ENCODE measurements at places on chromosomes 16 and 17.

- DNase-seq, result no peak
These were observed 70.1 kb downstream of the GP2 start for GRCh38 chr16:20257234-20257633.

DNA sequence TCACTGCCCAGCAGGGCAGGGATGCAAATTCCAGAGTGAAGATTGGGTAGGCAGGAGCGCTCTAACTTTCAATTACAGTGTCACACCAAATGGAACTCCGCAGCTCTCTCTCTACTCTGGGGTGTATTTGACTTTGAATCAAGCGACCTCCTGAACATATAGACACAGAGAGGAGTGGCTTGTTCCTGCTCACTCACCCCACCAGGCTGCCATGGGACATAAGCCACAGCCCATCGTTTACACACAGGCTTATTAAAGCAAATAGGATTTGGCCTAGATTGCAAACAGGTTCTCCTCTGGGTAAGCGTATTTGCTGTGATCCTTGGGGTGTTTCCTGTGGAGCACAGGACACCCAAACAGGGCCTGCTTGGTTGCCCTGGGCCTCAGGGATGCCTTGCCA lies 281.6 kb upstream of the CCL2 start:
- DNase-seq, result no peak

DNA sequence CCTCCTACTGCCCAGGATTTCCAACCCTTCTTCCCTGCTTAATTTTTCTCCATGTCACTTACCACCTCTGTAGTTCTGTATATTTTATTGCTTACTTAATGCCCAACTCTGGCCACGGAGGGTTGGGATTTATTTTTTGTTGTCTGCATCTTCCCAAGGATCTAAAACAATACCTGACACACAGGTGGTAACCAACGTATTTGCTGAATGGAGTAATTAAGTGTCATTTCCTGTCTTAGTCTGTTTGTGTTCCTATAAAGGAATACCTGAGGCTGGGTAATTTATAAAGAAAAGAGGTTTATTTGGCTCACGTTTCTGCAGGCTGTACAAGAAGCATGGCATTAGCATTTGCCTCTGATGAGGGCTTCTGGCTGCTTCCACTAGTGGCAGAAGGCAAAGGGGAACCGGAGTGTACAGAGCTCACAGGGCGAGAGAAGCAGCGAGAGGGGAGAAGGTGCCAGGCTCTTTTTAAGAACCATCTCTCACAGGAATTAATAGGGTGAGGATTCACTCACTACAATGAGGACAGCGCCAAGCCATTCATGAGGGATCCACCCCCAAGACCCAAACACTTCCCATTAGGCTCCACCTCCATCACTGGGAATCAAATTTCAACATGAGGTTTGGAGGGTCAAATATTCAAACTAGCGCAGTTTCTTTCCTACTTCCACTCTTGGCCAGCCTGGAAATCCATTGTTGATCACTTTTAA lies 44.8 kb downstream of the ERN1 start:
- no peak for DNase-seq

DNA sequence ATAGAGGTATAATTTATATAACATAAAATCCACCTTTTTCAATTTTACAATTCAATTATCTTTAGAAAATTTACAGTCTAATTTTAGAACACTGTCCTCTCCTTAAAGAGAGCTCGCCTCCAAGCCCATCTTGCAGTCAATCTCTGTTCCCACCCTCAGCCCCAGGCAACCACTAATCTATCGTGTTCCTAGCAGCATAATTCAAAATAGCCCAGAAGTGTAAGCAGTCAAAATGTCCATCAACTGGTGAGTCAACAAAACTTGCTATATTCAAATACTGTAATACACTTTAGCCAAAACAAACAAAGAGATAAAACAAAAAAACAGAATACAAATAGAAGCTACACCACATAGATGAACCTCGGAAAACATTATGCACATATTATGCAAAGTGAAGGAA lies 1006.8 kb upstream of the EEF2KMT start:
- no peak for DNase-seq

DNA sequence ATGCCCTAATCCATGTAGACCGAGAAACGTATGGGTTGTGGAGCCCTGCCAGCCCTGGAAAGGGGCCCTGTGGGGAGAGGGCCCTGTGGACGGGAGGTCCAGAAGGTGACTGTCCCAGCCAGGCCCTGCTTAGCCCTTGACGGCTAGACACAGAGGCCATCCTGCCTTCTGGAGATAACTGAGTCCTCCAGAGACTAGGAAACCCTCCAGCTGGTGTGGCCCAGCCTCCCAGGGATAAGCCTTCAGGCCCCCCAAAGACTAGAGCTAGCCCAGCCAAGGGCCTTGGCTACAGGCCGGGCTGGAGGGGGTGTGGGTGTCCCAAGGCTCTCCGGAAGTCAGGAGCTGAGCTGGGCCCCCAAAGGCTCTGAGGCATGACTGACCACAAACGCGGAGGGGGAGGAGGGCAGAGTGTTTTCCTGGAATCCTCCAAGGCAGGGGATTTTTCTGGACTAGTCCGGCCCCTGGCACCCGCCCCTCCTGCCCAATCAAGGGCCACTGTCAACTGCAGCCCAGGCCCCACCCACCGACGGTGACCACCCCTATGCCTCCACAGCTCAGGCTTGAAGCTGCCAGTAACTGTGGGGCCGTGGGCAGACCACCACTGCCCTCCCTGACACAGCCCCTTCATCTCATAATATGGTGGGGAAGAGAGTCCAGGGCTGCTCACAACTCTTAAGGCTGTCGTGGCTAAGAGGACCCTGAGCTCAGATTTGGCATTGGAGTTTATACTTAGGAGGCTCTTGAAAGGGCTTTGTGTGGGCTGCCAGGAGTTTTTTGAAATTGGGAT lies 885 bp upstream of the VASN start:
- DNase-seq, result no peak

DNA sequence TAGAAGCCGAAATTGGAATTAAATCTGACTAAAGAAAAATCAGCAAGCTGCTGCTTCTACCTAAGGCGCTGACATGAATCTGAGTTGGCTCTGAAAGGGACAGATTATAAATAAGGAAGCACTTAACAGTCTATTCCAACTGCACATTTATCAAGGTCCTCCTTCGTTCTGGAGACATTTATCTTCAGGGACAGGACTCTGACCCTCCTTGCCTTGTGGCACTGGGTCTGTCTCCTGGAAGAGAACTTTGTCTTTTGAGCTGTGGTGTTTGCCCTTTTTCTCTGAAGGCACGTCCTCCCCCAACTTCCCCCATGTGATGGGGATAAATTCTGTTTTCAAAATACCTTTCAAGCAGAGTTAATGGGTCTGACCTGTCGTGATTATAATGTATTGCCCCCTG lies 47.0 kb upstream of the MARCHF10 start:
- no peak for DNase-seq

DNA sequence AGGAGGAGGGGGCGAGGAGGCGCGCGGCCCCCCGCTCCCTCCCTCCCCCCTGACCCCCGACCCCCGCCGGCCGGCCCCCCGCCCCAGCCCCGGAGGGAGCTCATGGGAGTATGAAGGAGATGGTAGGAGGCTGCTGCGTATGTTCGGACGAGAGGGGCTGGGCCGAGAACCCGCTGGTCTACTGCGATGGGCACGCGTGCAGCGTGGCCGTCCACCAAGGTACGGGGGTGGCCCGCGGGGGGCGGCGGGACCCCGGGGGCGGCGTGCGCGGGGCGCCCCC lies 390 bp downstream of the MLLT6 start:
- no peak for DNase-seq

GRCh38 chr17:927611-928461 lies 51.7 kb downstream of the NXN start:
- no peak for DNase-seq

- no peak for DNase-seq
These were observed 11.4 kb downstream of the DYNC1LI2 start for GRCh38 chr16:66740010-66740409.

- DNase-seq, result no peak
These were observed 29.7 kb downstream of the ZFPM1 start for GRCh38 chr16:88482630-88483391.

DNA sequence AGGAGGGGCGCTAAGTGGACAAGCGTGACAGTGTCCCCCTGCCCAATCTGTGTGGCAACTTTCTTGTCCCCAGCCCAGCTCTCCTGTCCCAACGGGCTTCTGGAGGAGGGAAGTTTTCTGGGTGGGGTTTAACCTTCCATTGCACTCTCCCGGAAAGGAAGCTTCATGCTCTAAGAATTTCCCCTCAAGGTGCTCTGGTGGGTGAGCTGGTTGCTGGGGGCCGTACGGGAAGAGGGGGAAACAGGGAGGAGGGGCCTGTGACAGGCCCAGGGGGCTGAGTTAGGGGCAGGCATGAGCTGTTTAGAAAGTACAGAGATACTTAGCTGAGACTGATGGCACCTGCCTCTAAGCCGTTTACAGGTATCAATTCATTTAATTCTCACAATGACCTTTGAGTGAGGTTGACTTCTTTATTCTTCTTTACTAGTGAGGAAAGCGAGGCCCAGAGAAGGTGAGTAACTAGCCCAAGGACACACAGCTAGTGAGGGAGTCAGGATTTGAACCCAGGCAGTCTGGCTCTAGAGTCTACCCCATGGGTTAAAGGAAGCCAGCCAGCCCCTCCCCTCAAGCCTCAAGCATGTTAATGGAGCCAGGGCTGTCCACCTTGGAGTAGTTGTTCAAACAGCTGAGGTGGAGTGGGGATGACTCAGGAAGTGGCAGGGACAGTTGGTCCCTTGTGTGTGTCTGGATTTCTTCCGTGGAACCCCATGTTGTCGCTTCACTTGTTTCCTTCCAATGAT lies 18.9 kb downstream of the ADGRG1 start:
- no peak for DNase-seq

DNA sequence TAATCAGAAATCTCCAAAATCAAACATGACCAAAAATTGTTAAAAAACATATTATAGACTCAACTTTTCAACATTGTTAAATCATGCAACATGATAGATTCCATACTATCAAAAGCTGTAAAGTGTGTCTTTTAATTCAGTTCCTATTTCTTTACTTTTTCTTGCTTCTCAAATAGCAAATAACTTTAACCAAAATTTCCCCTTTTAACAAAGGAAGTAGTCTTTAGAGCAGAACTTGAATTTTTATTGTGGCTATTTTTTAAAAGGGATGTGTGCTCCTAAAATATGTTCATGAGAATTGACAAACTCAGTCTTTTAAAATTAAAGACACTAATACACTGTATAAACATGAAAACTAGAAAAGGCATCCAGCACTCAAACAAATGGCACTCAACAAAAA lies 49.1 kb downstream of the SPAG9 start:
- DNase-seq, result no peak

GRCh38 chr16:84883301-84883700 lies 63.5 kb downstream of the CRISPLD2 start:
- no peak for DNase-seq

- DNase-seq, result no peak
These were observed 1.4 kb downstream of the CHMP6 start for GRCh38 chr17:80992948-80993624.

- no peak for DNase-seq
These were observed 18.9 kb downstream of the GNGT2 start for GRCh38 chr17:49191409-49191916.

DNA sequence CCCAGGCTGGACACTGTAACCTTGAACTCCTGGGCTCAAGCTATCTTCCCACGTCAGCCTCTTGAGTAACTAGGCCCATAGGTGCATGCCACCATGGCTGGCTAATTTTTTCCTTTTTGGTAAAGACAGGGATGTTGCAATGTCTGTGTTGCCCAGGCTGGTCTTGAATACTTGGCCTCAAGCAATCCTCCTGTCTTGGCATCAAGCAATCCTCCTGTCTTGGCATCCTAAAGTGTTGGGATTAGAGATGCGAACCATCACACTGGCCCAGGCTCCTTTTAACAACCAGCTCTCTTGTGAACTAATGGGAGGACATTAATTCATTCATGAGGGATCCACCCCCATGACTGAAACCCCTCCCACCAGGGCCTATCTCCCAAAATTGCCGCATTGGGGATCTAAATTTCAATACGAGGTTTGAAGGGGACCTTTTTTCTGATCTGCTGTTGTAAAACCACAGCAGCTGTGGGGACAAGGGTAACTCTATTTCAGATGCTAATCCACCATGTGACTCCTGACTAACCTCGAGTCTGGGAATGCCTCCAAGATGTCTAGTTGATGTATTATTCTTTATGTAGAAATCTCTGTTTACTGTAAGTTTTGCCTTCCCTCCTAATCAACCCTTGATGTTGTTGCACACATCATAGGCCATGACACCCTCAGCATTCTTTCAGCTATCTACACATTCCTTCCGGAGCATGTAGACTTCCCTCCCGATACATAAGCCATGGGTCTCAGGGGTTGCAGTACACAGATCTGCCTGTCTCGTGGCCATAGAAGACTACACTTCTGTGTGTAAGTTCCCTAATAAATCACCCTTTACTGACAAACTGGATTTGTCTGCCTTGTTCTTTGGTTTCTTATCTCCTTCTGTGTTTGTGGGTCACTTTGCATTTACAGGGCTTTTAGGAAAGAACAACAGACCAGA lies 37.6 kb downstream of the RNF112 start:
- no peak for DNase-seq

- DNase-seq, result no peak
These were observed 28.6 kb downstream of the NPTX1 start for GRCh38 chr17:80447790-80448189.

GRCh38 chr16:11556945-11557720 lies 29.6 kb downstream of the LITAF start:
- no peak for DNase-seq

DNA sequence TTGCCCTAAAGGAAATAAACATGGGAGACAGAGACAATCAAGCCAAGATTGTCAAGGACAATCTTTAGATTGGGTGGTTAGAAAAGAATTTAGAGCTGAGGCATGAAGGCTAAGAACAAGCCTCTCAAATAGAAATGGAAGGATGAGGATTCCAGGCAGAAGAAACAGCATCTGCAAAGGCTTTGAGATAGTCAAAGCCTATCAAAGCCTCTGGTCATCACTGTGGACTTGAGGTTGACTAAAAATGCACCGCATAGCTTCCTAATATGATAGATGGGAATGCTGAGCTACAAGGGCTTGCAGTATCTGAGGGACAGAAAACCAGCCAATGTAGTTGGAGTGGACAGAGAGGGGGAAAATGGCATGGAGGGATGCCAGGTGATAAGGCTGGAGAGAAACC lies 109.8 kb upstream of the FAM20A start:
- no peak for DNase-seq

GRCh38 chr16:85798901-85799496 lies 345 bp downstream of the EMC8 start:
- no peak for DNase-seq
